ENCODE measurements at places on chromosomes 1 and 21.

DNA sequence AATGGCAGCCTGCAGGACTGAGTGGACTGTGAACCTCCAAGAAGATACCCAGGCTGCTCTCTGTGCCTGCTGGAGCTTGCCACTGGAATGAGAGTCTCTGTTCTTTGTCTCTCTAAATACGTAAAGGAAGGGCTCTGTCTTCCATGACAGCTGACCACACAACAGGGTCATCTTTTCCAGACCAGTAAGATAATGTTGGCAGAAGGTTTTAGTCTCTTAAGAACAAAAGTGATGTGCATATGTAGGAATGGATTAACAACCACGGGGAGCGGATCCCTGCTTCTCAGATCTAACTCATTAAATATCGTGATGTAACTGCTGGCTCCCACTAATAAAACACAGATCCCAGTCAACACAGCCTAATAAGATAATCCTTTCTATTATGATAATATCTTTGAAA lies 67.5 kb downstream of the MAP10 start:
- no peaks in the 10 kb centered on the region for H3K36me3 ChIP-seq
- H3K27me3 ChIP-seq = no peaks in the 10 kb centered on the region
- H3K27ac ChIP-seq = no peak overlapping the region
- H3K4me1 ChIP-seq = no peaks in the 10 kb centered on the region
- H3K4me3 ChIP-seq = no peak overlapping the region
- DNase-seq = no peak

- no peak overlapping the region for H3K4me3 ChIP-seq
- no peak overlapping the region for H3K27ac ChIP-seq
- no peaks in the 10 kb centered on the region for H3K27me3 ChIP-seq
- no peaks in the 10 kb centered on the region for H3K4me1 ChIP-seq
These were observed 104.3 kb downstream of the GPATCH2 start for GRCh38 chr1:217526636-217527035.

DNA sequence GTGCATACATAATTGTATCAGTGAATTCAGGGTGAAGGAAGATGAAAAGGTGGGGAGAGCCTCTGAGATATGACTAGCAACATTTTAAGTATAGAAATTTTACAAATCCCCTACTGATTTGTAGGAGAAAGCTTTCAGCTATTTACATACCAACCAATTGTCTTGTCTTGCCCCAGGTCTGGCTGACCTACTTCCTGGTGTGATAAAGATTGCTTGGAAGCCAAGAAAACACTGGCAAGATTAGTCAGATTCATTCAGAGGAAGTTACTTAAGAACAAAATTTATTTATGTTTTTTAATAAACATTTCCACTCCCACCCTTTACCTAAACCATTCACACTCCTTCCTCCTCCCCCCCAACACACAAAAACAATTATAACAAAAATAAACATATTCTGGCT lies 17.5 kb downstream of the PTGS2 start:
- DNase-seq = no peak
- H3K4me1 ChIP-seq = no peaks in the 10 kb centered on the region
- H3K27ac ChIP-seq = no peak overlapping the region
- no peaks in the 10 kb centered on the region for H3K36me3 ChIP-seq

GRCh38 chr1:203593723-203594122 lies 32.9 kb upstream of the ATP2B4 start:
- H3K4me1 ChIP-seq = peaks cover 32% of the 10 kb centered on the region
- no peak overlapping the region for H3K4me3 ChIP-seq
- no peak for DNase-seq
- no peaks in the 10 kb centered on the region for H3K36me3 ChIP-seq
- H3K27me3 ChIP-seq = no peaks in the 10 kb centered on the region

GRCh38 chr1:226411619-226412018 lies 3.7 kb upstream of the PARP1 start:
- peaks cover 4% of the 10 kb centered on the region for H3K4me1 ChIP-seq
- no peak for DNase-seq
- no peaks in the 10 kb centered on the region for H3K36me3 ChIP-seq
- no peak overlapping the region for H3K4me3 ChIP-seq
- no peak overlapping the region for H3K27ac ChIP-seq

- peaks cover 94% of the 10 kb centered on the region for H3K36me3 ChIP-seq
- H3K4me3 ChIP-seq = no peak overlapping the region
- DNase-seq = no peak
- no peaks in the 10 kb centered on the region for H3K27me3 ChIP-seq
- no peaks in the 10 kb centered on the region for H3K4me1 ChIP-seq
These were observed 116.5 kb downstream of the SMYD2 start for GRCh38 chr1:214397497-214397896.

- H3K36me3 ChIP-seq = no peaks in the 10 kb centered on the region
- no peak overlapping the region for H3K27ac ChIP-seq
- no peak for DNase-seq
- H3K4me1 ChIP-seq = no peaks in the 10 kb centered on the region
- H3K27me3 ChIP-seq = no peaks in the 10 kb centered on the region
- no peak overlapping the region for H3K4me3 ChIP-seq
These were observed 108.3 kb downstream of the PTPRC start for GRCh38 chr1:198747127-198747526.

DNA sequence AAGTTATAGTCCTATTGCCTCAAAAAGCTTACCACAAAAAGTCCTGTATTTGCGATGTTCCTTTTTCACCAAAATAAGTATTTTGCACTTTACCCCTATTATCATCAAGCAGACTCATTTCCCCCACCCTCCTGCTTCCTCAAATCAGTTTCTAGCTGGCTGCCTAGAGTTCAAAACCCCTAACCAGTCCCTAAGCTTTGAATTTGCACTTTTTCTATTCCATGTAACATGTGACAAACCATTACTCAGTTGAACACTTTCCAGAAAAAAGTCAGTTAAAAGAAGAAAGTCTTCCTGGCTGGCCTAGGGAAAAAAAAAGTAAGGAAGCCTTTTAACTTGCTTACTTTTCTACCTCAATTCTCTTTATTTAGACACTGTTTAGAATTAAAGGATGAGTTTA lies 8.2 kb downstream of the CEP170 start:
- no peaks in the 10 kb centered on the region for H3K36me3 ChIP-seq
- H3K4me1 ChIP-seq = no peaks in the 10 kb centered on the region
- H3K4me3 ChIP-seq = no peak overlapping the region
- H3K27me3 ChIP-seq = no peaks in the 10 kb centered on the region
- H3K27ac ChIP-seq = no peak overlapping the region
